ENCODE measurements at places on chromosomes 6 and 20.

GRCh38 chr6:26097268-26097875, 10.1 kb downstream of the HFE start:
- peak; percentile 87 for DNase-seq

- no peak for DNase-seq
These were observed 15.1 kb upstream of the ZNF217 start for GRCh38 chr20:53608456-53609452.

GRCh38 chr6:29731281-29731680, 8.0 kb downstream of the HLA-F start:
- DNase-seq = no peak

DNA sequence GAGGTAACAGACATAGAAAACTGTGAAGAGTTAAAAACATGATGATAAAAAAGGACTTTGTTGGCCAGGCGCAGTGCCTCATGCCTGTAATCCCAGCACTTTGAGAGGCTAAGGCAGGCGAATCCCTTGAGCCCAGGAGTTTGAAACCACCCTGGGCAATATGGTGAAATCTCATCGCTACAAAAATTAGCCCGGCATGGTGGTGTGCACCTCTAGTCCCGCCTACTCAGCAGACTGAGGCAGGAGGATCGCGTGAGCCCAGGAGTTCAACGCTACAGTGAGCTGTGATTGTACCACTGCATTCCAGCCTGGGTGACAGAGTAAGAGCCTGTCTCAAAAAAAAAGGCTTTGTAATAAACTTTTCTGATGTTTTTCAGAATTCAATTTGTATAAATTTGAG, 60.1 kb downstream of the GFOD1 start:
- DNase-seq = no peak

DNA sequence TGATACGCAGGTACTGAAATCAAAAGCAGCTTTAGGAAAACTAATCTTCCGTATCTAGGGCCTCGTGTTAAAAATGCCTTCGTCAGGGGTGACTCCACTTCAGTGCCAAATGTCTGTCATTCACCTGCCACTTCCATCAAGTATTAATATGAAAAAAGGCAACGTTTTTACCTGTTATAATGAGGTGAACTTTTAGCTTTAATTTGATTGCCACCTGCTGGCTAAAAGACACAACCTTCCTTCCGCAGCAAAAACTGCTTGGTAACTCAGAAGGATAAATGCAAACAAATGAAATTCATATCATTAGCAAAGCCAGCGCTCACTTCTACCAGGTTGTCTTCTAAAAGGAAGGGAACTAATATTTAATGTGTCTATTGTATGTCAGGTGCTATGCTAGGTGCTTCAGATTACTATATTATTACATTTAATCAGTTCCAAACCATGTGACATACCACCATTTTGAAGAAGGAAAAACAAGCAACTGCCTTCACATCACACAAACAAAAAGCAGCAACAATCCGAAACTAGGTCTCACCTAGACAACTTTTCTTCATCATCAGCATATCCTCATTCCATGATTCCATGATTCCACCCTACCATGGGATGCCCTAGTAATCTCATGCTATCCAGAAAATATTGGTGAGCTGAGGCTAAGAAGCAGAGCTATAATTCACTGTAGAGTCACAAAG, 20.6 kb upstream of the ARHGAP18 start:
- DNase-seq = no peak

DNA sequence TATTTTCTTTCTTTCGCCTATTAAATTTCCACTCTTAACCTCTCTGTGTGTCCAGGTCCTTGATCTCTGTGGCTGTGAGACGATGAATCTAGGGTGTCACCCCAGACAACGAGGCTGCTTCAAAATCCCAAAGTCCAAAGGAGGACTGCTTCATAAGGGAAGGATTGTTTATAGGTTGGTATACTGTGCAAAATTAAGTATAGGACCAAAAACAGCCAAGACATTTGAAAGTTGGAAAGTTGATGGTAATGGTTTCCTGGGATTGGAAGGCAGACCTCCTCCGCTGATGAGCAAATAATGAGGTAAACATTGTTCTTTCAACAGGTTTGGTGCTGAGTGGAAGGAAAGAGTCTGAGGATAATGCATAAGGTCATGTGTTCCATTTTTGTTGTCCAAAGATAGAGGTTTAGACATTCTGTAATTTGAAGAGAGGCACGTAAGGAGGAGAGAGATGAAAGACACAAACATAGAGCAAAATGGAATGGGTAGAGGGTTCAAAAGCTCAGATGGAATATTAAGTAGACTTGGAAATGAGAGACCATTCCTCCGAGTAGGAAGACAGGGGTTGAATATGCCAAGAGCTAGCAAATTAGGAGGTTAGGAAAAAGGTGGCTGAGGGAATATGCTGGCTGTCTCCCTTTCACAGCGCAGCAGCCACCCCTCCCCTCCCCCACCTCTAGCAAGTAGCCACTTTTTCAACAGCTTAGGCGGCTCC, 24.8 kb downstream of the ZNF311 start:
- peak; percentile 36 for DNase-seq

DNA sequence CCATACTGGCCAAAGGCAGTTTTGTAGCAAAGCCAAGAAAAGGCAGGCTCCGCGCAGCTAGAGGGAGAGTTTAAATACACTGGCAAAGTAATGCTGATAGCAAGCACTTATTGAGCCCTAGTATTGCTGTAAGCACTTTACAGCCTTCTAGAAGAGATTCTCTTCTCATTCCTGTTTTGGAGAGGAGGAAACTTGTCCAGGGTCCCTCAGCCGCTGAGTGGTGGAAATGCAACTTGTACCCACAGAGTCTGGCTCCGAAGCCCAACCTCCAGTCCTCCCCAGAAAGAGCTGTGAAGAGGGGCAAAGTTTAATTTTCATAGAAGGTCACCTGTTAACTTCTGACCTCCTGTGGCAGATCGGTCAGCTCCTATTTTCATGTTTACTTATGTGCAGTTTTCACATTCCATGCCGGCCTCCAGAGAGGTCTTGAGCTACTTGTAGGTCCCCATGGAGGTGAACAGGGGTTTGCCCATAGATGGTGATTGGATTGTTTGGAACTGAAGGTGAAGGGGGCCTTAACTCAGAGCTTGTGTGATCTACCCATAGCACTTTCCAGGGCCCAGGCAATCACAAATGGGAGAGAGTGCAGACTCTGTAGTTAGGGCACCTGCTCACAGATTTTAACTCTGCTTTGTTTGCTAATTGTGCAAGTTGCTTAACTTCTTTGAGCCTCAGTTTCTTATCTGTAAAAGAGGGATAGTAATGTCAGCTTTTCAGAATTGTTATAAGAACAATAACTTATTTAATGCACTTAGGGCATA, 70.7 kb downstream of the LYRM2 start:
- DNase-seq = no peak

DNA sequence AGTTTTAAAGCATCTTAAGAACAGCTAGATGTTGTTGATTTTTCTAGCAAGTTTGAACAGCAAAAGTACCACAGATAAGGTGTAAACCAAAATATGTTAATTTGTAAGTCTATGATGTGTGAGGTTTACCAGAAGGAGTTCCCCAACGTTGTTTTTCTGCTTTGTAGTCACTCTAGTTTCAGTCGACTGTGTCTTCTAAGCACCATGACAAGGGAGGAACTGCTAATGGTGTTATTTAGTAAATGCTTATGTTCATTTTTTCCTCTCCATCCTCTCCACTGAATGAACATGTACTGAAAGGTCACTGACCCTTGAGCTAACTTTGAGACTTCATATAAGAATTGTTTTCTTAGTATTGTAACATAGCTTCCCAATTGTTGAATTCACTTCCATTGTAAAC, 3.0 kb downstream of the ENPP3 start:
- no peak for DNase-seq

DNA sequence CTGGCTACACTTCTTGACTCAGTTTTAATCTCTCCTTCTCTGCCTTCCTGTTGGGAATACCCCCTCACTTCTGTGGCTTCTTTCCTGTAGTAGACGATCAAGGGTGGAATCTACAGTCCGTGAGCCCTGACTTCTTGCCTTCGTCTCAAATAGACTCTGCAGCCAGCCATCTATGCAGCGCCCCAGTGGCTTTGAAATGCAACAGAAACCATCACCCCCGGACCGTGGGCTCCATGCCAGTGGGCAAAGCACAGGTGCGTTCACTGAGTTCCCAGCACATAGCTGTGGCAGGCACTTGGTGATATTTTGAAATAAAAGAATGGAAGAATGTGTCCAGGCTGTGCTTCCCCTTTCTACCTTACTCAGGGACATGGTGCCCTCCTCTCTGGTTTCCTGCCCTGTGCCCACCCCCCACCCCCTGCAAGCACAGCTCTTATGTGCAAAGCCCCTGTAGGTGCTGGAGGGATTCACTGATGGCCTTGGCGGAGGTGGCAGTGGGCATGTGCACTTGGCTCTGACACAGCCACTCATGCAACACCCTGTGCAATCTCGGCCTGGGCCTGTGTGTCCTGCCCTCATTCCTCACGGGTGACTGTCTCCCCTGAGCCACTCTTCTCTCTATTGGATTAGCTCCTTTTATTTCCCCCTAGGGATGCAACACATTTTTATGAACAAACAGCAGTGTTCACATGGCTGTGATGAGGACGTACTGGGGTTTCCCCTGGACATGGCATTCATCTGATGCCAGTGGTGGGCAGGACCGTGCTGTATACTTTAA, 5.5 kb upstream of the CDSN start:
- DNase-seq = peak; percentile 28

- DNase-seq = no peak
These were observed 20.9 kb upstream of the NAA20 start for GRCh38 chr20:19996222-19996621.

DNA sequence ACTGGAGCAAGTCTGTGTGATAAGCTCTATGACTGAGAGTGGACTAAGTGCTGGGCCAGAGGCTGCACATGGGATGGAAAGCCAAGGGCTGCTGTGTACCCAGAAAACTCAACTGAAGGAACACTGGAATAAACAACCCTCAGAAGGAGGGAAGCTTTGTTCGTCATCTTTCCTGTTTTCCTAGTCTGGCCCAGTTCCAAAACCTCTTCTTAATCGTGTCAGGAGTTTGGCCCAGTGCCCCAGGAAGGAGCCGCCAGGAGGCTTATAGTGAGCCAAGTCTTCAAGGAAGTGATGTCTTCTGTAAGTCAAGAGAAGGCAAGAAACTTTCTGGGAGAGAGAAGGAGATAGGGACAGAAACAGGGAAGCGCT, 23.3 kb upstream of the TOP1 start:
- DNase-seq = peak; percentile 76

GRCh38 chr6:151551223-151551857, 57.5 kb downstream of the CCDC170 start:
- DNase-seq = no peak

GRCh38 chr6:66340736-66341135, 633.7 kb upstream of the EYS start:
- DNase-seq = no peak

- DNase-seq = no peak
These were observed 33.3 kb downstream of the PPP1R14C start for GRCh38 chr6:150176152-150176551.

DNA sequence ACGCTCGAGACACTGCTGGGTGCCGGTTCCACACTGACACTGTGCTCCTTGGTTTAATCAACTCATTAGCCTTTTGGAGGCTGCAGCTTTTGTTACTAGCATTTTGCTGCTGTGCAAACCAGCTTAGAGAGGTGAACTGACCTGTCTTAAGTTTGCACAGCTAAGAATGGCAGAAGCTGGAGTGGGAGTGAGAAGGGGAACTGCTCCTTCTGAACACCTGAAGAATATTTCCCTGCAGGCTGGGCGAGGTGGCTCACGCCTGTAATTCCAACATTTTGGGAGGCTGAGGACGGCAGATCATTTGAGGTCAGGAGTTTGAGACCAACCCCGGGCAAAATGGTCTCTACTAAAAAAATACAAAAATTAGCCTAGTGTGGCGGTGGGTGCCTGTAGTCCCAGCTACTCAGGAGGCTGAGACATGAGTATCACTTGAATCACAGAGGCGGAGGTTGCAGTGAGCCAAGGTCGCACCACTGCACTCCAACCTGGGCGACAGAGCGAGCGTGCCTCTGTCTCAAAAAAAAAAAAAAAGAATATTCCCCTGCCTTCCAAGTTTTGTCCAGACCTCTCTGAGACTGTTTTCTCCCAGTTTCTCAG, 5.0 kb downstream of the CEBPB start:
- DNase-seq = no peak

GRCh38 chr6:73580247-73581149, 59.7 kb upstream of the EEF1A1 start:
- DNase-seq = peak; percentile 99

DNA sequence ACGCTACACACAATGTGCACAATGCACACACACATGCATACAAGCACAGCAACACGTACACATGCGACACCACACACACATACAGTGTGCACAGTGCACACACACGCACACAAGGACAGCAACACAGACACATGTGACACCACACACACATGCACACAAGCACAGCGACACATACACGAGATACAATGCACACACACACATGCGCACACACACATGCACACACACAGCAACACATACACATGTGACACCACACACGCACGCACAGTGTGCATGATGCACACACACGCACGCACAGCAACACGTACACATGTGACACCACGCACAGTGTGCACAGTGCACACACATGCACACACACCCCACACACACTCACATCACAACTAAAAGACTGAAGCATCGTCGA, 327.3 kb downstream of the THBS2 start:
- DNase-seq = no peak

DNA sequence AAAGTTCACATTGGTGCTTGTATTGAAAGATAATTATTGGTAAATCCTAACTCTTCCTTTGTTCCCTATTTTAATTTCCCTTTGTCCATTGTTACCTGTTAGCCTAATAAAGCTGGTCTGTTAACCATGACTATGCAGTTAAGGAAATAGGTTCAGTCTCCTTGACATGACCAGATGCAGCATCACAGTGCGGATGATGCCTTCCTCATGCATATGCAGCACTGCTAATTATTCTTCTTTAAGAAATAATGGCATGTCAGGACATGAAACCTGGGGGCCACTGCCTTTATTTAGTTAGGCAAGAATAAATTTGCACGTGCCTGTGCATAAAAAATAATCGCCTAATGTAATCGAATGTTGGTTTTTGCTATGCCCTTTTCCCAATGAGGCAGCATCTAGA, 16.5 kb downstream of the PBOV1 start:
- no peak for DNase-seq

- DNase-seq = no peak
These were observed 323.4 kb downstream of the TAF4 start for GRCh38 chr20:61742097-61742825.

DNA sequence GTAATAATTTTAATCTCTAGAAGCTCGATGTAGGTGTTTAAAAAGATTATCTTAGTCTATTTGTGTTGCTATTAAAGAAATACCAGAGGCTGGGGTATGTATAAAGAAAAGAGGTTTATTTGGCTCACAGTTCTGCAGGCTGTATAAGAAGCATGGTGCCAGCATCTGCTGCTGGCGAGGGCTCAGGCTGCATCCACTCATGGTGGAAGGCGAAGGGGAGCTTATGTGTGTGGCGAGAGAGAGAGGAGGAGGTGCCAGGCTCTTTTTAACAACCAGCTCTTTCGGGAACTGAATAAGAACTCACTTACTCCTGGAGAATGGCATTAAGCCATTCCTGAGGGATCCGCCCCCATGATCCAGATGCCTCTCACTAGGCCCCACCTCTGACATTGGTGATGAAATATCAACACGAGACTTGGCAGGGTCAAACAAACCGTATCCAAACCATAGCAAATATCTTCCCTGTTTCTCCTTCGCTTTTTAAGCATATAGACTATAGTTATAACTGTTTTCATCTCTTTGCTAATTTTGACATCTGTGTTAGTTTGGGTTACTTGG, 24.5 kb downstream of the CHMP4B start:
- DNase-seq = no peak

GRCh38 chr6:4178737-4179333, 43.5 kb upstream of the ECI2 start:
- DNase-seq = no peak

Measured in adipocyte (in vitro differentiated cells).